Nasal cavity respiratory epithelium epithelial cell of viscerocranial mucosa (primary cell): ENCODE measurements at places on chromosomes 3 and 15. TPM values are rescaled to one million over a fixed set of nuclear protein-coding genes. Genes with fewer than 3 reads are reported as not detected.

AAGAB gene
- 74.2 and 96.0 TPM in 2 replicates for total RNA-seq

EXD1 gene
- 0.21 and 1.4 TPM in 2 replicates for total RNA-seq

VWA5B2 gene
- not detected in 2 replicates for total RNA-seq

GOLGA8B gene
- total RNA-seq, result 27.7 and 30.5 TPM in 2 replicates
